ENCODE measurements at places on chromosomes 7 and 10. TPM values are rescaled to one million over a fixed set of nuclear protein-coding genes. Genes with fewer than 3 reads are reported as not detected.

ZSCAN25 gene
- polyA plus RNA-seq: 6.3 TPM

ZNF107 gene
- polyA plus RNA-seq: 3.6 TPM

CABCOCO1 gene
- 0.54 TPM for polyA plus RNA-seq

RAPGEF5 gene
- 0.09 TPM for polyA plus RNA-seq

ITPRID1 gene
- not detected for polyA plus RNA-seq

CD36 gene
- 0.13 TPM for polyA plus RNA-seq

FXYD4 gene
- not detected for polyA plus RNA-seq

CPSF4 gene
- 39.1 TPM for polyA plus RNA-seq

ATP6V0A4 gene
- polyA plus RNA-seq: 0.24 TPM

EIF3B gene
- polyA plus RNA-seq: 230 TPM

PSD gene
- polyA plus RNA-seq: 0.75 TPM

CHN2 gene
- not detected for polyA plus RNA-seq

SCIN gene
- polyA plus RNA-seq: 0.12 TPM

EGR2 gene
- not detected for polyA plus RNA-seq

PRLHR gene
- not detected for polyA plus RNA-seq

RNF32 gene
- 1.8 TPM for polyA plus RNA-seq

All from A549 (cell line).